ENCODE measurements at places on chromosomes 3 and 15. TPM values are rescaled to one million over a fixed set of nuclear protein-coding genes. Genes with fewer than 3 reads are reported as not detected.

DNA sequence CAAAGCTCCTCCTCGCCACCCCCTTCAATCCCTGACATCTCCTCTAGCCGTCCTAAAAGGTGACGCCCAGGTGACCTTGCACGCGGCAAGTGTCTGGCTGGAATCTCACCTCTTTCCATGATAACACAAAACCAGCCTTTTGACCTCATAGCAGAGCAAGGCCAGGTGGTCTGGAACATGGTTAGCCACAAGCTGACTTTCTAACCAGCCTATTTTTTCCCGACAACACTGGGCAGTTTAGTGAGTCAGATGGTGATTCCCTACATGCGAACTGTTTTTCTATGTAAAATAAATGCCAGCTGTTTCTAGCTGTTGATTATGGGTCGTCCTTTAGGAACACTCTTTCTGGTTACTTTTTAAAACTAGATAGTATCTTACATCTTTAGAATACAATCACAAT is 243.0 kb downstream of the CD47 start:
- no peaks in the 10 kb centered on the region for H3K36me3 ChIP-seq
- H3K4me1 ChIP-seq: no peaks in the 10 kb centered on the region
- no peak overlapping the region for H3K27ac ChIP-seq
- H3K4me3 ChIP-seq: no peak overlapping the region
- DNase-seq: no peak

The CLRN1 gene
- total RNA-seq: not detected

- H3K36me3 ChIP-seq: no peaks in the 10 kb centered on the region
- no peak for DNase-seq
- no peak overlapping the region for H3K4me3 ChIP-seq
- H3K27ac ChIP-seq: no peak overlapping the region
These were observed 369.2 kb upstream of the IL12A start for GRCh38 chr3:159619341-159619885.

The PTH1R gene
- 10.1 TPM for total RNA-seq

DNA sequence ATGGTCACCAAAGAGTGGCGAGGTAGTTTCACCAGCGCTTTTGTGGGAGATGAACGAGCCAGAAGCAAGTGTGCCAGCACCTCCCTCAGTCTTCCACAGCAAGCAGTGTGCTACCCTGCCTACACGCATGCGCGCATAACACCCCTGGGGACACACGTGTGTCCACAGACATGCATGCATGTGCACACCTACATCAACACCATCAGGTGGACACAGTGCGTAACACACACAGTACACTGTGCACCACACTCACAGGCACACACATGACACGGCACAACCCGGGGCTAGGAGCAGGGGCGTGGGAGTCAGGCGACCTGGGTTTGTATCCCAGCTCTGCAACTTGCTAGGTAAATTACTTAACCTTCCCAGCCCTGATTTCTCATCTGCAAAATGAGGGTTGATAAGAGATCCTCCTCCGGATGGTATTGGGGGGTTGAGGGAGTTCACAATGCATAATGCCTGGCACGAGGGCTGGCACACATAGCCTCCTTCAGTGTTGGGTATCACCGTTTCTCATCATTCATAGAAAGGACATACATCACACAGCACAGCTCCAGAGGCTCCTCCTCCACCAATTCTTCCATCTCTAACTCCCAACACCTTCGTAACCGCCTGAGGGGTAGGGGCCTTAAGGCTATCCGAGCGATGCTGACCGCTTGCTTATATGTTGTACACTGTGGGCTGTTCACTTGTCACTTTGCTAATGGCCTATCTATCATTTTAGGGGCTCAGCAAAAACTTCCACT is 174.9 kb downstream of the SMAD6 start:
- H3K36me3 ChIP-seq: no peaks in the 10 kb centered on the region
- no peak overlapping the region for H3K4me3 ChIP-seq
- H3K27ac ChIP-seq: no peak overlapping the region
- DNase-seq: no peak
- no peaks in the 10 kb centered on the region for H3K27me3 ChIP-seq

GRCh38 chr3:72082186-72082715 is 297.3 kb upstream of the PROK2 start:
- no peak overlapping the region for H3K27ac ChIP-seq
- H3K36me3 ChIP-seq: no peaks in the 10 kb centered on the region
- no peaks in the 10 kb centered on the region for H3K27me3 ChIP-seq

- no peak for DNase-seq
- H3K27ac ChIP-seq: no peak overlapping the region
- no peak overlapping the region for H3K4me3 ChIP-seq
- H3K27me3 ChIP-seq: no peaks in the 10 kb centered on the region
- H3K4me1 ChIP-seq: no peaks in the 10 kb centered on the region
These were observed 14.5 kb upstream of the TM4SF1 start for GRCh38 chr3:149391960-149392359.

DNA sequence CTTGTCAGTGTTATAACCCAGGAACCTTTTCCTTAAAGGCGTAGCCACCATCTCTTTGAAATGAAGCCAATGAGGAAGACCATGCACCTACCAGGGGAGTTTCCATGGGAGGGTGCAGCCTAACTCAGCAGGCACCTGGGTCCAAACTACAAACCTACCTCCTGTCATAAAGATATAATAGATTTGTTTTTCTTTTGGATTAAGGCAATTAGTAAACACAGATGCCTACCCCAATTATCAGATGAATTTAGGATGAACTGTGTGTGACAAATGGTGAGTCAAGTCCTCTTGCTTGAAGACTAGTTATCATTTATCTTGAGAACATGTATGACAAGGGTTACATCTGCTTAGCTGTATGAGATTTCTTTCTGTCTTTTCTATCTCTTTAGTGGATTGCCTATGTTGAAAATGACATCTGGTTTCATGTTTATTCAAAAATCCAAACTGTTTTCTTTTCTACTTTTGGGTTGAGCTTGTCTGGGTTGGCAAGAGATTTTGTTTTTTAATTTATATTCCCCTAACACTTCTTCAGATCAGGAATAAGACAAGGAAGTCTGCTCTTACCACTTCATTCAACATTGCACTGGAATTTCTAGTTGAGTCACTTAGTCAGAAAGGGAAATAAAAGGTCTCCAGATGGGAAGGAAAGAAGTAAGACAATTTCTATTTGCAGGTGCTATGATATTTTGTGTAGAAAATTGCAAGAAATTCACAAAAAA is 149.9 kb downstream of the NEK10 start:
- DNase-seq: no peak
- H3K27me3 ChIP-seq: no peaks in the 10 kb centered on the region
- no peaks in the 10 kb centered on the region for H3K36me3 ChIP-seq
- H3K4me1 ChIP-seq: no peaks in the 10 kb centered on the region
- H3K27ac ChIP-seq: no peak overlapping the region

DNA sequence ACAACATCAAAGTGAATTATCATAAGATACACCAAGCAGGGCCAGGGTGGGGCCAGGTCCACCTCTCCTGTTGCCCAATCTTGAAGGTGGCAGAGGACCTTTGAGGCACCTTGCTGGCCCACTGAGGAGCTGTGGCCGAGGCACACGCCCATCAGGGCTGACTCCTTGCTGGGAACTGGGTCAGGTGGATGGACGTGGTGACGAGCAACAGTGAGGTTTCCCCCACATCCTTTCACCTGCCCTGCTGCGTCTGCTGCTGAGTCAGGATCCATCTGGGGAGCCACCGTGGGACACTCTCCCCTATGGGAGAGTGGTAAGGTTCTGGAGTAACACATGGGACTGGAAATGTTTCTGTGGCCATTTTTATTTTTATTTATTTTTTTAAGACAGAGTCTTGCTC is 17.3 kb upstream of the FURIN start:
- H3K4me1 ChIP-seq: no peaks in the 10 kb centered on the region
- H3K27me3 ChIP-seq: no peaks in the 10 kb centered on the region
- H3K4me3 ChIP-seq: no peak overlapping the region
- no peak for DNase-seq
- no peak overlapping the region for H3K27ac ChIP-seq

The ABHD6 gene
- 13.8 TPM for total RNA-seq

DNA sequence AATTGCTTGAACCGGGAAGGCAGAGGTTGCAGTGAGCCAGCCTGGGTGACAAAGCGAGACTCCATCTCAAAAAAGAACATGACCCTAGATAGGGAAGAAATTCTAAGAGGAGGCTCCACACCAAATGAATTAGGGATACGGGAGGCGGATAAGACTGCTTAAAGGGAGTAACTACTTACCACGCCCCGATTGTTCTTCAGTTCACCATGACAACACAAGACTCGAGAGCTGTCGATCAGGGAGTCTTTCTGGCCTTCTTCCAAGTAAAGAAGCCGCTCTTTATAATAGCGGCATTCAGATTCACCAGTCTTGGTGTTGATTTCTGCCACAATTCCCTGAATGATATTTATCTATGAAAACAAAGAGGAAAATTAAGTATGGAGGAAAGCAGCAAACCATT is 53.9 kb upstream of the TASOR start:
- no peak overlapping the region for H3K4me3 ChIP-seq
- H3K27ac ChIP-seq: no peak overlapping the region
- no peaks in the 10 kb centered on the region for H3K4me1 ChIP-seq
- peaks cover 23% of the 10 kb centered on the region for H3K36me3 ChIP-seq
- DNase-seq: no peak
- no peaks in the 10 kb centered on the region for H3K27me3 ChIP-seq

GRCh38 chr3:158419820-158420653 is 151.0 kb upstream of the MLF1 start:
- H3K4me1 ChIP-seq: no peaks in the 10 kb centered on the region
- no peak for DNase-seq
- no peak overlapping the region for H3K27ac ChIP-seq
- H3K27me3 ChIP-seq: no peaks in the 10 kb centered on the region

All from right atrium auricular region (tissue), 2 donors.